ENCODE measurements at places on chromosomes 1 and 21.

DNA sequence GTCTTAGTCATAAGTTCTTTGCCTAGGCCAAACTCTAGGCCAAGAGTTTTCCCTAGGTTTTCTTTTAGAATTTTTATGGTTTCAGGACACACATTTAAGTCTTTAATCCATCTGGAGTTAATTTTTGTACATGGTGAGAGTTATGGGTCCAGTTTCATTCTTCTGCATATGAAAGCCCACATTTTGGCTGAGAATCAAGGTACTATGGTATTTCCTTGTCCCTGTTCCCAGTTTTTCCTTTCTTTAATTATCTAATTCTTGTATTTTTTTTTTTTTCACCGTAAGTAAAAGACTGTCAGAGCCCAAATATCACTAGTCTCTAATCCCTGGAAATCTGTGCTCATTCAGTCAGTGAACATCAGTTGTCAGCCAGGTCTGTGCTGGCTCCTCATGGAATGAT, 105.4 kb downstream of the MAP3K21 start:
- no peak for DNase-seq

GRCh38 chr1:30660241-30660640, 63.1 kb downstream of the MATN1 start:
- no peak for DNase-seq

GRCh38 chr1:153397051-153397923, 6.4 kb upstream of the S100A8 start:
- no peak for DNase-seq

DNA sequence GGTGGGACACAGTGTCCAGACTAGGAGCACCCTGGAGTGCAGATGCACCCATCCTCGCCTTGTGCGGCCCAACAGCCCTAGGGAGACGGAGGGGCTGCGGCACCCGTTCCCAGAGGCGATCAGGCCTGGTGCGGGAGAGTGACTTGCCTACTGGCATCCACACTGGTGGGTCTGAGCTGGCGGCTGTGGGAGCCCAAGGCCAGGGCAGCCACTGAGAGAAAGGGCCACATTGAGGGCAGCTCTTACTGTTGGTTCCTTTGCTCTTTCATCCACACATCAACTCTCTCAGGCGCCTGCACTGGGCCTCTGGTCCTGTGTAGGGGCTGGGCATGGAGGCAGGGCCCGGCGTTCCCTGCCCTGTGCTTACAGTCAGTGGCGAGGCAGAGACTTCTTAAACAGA, 8.6 kb downstream of the PODN start:
- no peak for DNase-seq

DNA sequence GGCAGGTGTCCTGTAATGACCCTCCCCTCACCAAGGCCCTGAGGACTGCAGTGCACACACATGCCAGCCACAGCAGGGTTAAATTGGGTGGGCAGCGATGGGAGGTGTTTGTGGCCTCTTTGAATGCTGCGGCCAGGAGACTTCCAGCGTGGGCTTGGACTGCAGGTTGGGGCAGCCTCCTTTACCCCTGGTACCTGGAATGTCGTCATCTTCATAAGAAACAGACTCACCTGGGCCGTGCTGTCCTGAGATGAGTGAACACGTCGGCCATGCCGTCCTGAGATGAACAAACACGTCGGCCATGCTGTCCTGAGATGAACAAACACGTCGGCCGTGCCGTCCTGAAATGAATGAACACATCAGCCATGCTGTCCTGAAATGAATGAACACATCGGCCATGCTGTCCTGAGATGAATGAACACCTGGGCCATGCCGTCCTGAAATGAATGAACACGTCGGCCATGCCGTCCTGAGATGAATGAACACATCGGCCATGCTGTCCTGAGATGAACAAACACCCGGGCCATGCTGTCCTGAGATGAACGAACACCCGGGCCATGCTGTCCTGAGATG, 50.1 kb upstream of the COL6A1 start:
- no peak for DNase-seq

DNA sequence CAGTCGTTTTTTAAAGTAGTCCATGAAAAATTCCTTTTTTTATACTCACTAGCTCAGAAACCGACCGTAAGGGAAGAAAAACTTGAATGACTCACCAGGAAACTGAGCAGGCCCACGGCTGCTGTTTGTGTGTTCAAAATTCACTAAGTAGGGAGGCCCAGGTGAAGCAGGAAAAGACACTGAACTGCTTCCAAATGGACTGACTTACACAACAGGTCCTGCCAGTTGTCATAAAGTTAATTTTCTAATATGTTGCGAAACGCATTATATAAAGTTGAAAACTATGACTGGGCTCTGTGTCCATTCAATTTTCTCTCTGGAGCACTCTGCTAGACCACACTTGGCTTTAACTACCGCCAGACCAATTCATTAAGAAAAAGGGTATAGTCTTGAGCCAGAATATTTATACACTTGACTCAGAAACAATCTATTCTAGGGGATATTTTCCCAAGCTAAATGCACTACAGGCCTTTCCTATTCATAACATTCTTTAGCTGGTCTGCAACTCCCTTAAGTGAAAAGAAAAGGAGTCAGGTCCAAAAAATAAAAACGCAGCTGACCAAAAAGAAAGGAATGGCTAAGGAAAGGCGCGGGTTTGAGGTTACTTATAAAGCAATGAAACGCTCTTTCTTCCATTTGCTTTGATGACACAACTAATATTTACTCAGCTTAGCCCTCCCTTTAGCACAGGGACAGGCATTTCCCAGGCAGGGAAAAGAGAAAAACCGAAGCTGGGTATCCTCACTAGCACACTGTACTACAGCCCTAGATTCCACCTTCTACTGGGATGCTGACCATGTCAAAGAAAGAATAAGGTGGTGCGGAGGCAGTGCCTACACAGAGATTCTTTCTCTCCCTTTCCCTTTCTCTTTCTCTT, 306.3 kb upstream of the ESRRG start:
- DNase-seq = no peak

DNA sequence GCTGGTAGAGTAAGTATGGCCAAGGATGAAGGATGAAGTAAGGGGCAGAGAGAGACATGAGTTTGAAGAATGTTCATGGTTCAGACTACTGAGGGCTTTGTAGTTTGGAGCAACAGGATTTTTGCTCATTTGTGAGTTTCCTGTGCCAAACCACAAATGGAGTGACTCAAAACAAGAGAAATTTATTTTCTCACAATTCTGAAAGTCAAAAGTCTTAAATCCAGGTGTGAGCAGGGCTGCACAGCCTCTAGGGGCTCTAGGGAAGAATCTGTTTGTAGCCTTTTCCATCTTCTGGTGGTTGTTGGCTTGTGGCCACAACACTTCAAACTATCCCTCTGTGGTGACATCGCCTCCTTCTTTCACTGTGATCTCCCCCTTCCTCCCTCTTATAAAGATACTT, 58.9 kb downstream of the RHOU start:
- DNase-seq = no peak

DNA sequence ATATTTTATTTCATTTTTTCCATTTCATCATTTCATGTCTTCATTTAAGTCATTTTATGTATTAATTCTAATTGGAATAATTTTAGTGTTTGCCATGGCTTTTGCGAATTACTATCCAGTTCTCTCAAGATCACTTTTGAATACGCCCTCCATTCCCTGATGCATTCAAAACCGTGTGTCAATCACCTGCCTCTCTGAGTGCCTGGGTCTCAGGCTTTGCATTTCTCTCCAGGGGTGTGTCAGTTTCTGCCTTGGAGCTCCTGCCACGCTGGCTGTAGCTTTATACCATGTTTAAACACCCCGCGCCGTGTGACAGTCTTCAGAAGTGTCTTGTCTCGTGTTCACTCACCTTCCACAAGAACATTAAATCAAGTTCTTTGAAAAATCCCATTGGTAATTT, 7.4 kb upstream of the DNMT3L start:
- DNase-seq = no peak

DNA sequence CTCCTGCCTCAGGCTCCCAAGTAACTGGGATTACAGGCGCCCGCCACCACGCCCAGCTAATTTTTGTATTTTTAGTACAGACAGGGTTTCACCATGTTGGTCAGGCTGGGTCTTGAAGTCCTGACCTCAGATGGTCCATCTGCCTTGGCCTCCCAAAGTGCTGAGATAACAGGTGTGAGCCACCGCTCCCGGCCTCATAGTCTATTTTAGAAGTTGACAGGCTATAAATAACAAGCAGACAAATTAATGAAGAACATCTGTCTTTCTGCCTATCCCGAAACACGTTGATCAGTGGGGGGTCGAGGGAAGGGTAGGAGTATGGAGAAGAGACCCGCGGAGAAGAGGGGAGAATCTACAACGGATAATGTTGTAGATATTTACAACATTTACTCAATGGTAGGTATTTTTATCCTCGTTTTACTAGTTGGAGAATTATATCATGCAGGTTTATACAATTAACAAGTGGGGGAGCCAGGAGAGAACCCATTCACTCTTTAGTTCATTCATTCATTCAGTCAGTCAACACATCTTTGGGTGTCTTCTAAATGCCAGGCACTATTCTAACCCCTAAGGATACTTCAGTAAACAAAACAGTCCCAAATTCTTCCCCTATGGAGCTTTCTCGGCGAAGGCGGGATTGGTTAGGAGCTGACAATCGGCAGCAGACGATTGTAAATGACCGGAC, 497 bp upstream of the IFNAR2 start:
- peak; percentile 15 for DNase-seq

- peak; percentile 37 for DNase-seq
These were observed 93.0 kb upstream of the TENT5C start for GRCh38 chr1:117512728-117513321.

DNA sequence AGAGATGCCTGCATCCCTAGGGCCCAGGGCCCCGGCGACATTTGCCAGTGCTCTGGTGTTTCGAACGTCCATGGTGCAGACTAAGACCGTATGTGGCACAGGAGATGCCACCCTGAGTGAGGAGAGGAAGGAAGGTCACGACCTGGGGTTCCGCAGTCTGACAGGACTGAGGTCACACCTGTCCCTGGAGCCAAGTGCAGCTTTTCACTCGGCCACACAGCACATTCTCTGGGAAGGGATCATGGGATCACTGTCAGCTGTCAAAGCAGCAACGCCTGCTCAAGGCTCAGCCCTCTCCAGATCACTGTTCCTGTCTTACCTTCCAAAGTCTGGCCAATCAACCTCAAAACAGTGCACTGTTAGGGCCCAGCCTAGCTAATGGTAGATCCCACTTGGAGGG, 243.6 kb downstream of the SIPA1L2 start:
- DNase-seq = no peak

DNA sequence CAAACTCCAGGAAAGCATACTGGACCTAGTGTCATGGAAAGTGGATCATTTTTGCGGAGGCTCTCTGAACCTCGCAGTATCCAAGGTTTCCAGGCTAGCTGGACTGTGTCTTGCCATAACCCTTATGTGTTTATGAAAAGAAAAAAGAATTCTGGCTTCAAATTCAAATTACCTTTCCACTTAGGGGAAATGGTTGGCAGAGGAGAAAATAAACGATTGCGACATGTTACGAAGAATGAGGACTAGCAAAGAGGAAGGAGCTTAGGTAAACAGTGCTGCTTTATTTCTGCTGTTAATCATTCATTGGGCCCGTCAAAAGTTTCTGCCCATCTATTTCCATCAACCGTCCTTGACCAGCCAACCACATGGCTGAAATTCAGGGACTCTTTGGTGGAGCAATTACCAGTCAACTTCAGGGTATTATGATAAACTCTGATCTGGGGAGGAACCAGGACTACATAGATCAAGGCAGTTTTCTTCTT, at the start of gene C4BPA:
C4BPA (plus strand) TSS at position 342 of the 482 bp plus-strand sequence. CDS start 8,793 bp downstream, outside the sequence.
- no peak for DNase-seq

DNA sequence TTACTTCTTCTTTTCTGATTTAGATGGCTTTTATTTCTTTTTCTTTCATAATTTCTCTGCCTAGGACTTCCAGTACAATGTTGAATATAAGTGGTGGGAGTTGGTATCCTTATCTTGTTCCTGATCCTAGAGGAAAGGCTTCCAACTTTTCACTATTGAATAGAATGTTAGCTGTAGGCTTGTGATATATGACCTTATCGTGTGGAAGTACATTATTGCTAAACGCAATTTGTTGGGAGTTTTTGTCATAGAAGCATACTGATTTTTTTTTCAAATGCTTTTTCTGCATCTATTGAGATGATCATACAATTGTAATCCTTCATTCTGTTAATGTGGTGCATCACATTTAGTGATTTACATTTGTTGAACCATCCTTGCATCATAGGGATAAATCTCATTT, 79.5 kb downstream of the FASLG start:
- DNase-seq = no peak

GRCh38 chr1:2808831-2809605, 7.5 kb upstream of the TTC34 start:
- no peak for DNase-seq

DNA sequence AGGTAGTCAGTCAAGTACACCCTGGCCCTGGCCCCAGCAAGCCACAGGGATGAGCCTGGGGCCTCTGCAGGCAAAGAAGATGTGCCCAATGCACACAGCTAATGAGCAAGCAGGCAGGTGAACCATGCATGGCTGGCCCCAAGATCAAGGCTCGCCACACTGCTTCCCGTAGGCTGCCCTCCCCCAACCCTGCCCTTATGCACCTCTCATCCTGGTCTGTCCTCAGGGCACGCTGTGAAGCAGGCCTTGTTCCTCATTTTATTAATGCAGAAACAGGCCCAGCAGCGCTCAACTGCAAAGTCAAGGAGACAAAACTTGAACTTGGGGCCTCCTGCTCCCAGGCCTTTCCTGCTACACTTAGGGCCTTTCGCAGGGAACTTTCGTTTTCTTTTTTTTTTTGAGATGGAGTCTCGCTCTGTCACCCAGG, 35.6 kb upstream of the ID3 start:
- DNase-seq = no peak

DNA sequence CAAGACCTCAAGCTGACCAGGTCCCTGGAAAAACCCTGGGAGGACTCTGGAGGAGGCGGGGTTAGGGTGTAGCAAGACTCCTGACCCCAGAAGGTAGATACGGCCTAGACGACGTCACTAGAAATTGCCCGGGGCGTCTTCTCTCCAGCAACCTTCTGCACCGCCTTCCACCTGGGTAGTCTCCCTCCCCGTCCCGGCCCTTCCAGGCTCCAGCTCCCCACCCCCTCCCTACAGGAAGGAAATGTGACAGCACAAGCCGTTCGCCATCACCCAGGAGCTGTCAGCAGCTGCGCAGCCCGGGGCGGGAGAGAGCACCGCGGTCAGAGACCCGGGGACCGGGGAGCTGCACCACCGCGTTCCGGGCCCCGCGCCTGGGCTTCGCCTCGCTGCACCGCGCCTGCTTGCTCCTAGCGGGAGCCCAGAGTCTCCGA, 20.0 kb downstream of the SERTAD4 start:
- peak; percentile 92 for DNase-seq

GRCh38 chr21:34003428-34003827, 70.0 kb upstream of the MRPS6 start:
- no peak for DNase-seq

- DNase-seq = no peak
These were observed 7.6 kb downstream of the FMN2 start for GRCh38 chr1:240099329-240099728.

GRCh38 chr1:153626904-153627714, at the start of gene S100A13:
Gene S100A13 (minus strand): TSS chr1:153627505. CDS start chr1:153626472, 1,033 bp downstream.
- peak; percentile 99 for DNase-seq

DNA sequence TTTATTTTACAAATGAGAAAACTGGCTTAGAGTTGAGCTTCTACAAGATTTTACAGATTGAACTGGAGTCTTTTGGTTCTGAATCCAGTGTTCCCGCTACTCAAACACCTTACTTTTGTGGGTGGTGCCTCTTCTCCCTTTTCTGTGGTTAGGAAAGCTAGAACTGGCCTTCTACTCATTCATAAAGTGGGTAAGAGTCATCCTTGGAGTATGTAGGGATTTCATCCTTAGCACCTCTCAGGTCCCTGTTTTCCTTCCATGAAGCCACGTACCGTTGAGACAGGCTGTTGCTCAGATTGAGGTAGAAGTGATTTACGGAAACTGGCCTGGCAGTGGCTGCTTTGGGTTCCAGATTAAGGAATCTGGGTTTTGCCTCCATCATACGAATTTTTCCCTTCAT, 35.8 kb downstream of the WNT4 start:
- no peak for DNase-seq
